ENCODE measurements at places on chromosomes 3 and 15. TPM values are rescaled to one million over a fixed set of nuclear protein-coding genes. Genes with fewer than 3 reads are reported as not detected.

IL12A gene
- 14.5 TPM for total RNA-seq

- DNase-seq = no peak
Measured at GRCh38 chr3:79027593-79027992, 740.2 kb downstream of the ROBO1 start.

THBS1 gene
- 16.2 TPM for total RNA-seq

GPR62 gene
- under 0.01 TPM for total RNA-seq

DNA sequence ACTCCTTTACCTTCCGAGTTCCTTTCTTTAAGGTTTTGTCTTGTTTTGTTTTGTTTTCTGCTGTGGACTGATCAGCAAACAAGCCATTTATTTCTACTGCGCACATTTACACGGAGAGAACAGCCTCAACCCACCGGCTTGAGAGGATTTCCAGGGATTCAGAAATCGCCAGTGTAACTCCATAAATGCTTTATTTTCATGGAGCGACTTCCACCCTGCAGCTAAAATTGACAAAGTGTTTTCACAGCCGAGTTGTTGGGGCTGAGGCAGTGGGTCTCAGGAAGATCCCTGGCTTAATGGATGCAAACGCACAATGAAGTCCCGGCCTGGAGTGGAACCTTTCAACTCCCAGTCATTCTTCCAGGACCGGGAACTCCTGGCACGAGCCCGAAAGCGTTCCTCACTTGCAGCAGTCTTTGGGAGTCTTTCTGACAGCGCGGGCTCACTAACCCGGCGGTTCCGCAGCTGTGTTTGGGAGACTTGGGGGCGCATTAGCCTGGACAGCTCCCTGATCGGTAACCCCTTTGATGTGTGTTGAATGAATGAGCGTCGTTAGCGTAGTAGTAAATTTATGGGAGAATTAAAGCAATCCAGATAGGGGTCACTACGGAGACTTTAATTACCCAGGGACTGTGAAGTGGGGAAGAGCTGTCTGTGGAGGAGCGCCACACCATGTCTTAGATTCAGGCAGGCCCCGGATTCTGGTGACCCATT lies 785 bp upstream of the MYRIP start:
- DNase-seq = no peak

HGD gene
- total RNA-seq = not detected

DNA sequence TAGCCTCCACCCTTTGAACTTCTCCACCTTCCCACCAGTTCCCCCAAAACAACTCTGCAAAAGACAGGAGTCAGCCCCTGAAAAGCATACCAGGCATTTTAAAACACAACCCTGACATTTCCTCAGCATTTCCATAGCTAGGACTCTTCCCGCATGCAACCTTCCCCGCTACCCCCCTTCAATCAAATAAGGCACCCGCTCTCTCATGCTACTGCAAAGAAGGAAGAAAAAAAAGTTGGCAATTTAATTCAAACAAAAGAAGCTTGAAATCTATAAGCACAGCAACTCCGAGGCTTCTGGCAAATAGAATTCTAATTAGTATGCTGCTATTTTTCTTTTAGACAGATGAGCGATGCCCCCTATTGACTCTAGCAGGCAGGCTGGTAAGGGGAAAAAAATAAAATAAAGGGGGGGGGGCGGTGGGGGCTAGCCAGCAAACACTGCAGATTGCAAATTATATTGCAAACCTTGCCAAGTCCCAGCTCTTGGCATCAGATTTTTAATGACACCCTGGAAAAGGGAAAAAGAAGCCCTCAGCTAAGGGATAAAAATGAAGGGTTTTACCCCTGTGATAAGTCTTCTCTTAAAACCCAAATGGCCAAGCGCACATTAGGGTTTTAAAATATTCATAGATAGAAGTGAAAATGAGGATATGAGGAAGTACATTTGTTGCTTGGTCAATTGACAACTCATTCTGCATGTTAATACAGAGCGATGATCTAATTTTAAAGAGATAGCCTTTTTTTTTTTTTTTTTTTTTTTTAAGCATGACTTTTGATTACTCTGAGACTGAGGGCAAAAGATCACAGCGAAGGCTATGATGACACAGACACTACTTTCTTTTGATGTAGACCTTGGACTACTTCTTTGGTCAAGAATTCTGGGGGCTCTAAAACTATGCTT lies 255.2 kb downstream of the NR2F2 start:
- DNase-seq = no peak

DNA sequence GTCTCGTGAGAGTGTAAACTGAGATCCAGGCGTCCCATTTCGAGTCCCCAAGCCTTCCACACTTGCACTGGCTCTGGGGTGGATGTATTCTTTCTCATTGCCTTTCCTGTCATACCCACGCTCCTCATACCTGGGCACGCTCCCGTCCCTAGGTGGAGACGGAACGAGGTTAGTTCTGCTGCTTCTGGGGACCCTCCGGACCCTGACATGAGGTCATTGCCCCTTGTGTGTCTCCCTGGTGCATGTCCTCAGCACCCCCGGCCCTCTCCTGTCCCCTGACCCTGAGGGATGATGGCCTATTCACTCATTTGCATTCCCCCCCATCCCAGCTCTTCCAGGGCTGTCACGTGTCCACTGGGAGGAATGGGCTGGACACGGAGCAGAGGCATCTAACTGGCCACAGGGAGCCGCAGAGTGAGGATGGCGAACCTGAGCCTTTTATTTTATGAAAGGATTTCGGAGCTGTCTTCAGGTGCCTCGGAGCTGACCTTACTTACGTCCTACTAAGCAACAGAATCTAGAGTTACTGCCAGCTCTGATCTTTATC lies 8.2 kb downstream of the NIPA1 start:
- DNase-seq = no peak

DNA sequence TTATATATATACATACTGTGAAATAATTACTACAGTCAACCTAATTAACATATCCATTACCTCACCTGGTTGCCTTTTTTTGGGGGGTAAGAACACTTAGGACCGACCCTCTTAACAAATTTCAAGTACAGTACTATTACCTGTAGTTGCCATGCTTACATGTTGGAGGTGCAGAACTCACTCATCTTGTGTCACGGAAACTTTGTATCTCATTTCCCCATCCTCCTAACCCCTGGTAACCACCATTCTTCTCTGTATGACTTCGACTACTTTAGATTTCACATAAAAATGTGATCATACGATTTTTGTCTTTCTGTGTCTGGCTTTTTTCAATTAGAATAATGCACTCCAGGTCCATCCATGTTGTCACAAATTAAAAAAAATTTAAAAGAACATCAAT lies 55.5 kb upstream of the MELTF start:
- DNase-seq = no peak

BLOC1S6 gene
- total RNA-seq = 34.2 TPM

GOLGA6L7 gene
- total RNA-seq = not detected

GRCh38 chr3:160400702-160401150 lies 1.3 kb downstream of the SMC4 start:
- no peak for DNase-seq

DNA sequence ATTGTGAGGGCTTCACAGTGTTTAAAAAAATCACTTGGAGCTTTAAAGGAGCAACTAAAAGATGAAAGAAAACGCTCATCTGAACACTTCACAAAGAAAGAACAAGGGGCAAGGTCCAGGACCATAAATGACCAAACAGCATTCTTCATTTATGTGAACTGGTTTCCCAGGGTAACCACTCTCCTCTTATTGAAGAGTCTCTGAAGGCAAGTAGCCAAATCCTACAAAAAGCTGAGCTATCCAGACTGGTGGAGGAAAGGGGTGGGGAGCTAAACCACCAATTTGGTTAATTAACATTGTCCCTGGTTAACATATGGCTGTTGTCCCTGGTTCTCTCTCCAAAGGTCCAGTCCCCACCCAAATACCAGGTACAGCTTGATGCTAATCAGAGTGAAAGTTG lies 58.1 kb downstream of the OSBPL10 start:
- DNase-seq = no peak

DNA sequence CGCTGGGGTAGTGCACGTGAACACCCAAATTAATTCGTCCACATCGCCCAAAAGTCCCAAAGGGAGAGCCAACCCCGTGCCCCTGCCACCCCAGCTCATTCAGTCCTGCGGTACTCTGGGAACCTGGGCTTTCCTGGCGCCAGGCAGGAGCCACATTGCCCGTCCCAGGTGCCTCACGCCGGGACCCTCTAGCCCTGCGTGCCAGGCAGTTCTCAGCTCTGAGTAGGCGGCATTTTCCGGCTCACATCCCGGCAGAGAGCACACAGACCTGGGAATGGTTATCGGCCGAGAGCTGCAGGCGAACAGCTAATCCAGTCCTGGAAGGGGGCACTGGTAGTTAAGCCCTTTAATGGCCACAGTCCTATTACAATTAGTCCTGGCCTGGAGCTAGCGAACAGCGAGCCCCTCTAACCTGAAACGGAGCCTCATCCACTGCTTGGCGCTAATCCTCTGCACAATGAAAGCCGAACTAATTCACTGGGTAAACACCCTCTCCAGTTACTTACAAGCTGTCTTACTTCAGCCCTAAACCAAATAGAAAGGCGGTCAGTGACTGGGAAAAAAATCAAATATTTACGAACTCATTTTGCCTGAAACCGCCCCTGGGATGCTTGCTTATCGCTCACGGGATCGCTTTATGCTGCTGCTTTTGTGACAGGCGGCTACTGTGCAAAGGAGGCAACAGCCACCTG lies 254.6 kb upstream of the SOX14 start:
- DNase-seq = no peak

C2CD4A gene
- under 0.01 TPM for total RNA-seq

DNA sequence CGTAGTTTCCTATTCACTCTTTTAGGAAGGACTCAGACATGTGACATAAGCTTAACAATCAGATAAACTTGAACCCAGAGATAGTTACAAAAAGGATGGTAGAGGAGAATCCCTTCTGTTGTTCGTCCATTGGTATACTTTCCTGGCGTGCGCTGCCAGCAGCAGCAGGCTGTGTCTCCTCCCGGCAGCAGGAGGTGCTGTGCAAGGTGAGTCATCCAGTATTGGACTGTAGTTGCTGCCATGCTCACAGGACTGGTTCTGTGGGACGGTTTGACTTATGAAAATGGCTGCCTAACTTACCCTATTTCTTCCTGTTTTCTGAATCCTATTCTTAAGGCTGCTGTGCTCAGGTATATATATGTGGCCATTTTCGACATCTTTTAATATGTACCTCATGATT lies 253.4 kb upstream of the LRRC3B start:
- no peak for DNase-seq

DNA sequence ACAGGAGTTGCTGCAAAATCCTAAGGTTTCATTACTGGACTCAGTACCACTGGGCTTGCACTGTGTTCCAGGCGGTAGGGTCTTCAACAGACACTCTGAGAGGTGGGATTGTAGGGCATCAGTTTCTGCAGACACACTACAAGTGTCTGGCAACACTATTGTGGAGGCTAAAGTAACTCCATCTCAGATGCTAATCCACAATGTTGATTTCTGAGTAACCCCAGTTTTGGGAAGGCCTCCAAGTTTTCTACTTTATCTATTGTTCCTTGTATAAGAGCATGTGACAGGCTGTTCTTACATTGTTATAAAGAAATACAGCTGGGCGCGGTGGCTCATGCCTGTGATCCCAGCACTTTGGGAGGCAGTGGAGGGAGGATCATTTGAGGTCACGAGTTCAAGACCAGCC lies 2.5 kb upstream of the ABHD5 start:
- DNase-seq = no peak

DNA sequence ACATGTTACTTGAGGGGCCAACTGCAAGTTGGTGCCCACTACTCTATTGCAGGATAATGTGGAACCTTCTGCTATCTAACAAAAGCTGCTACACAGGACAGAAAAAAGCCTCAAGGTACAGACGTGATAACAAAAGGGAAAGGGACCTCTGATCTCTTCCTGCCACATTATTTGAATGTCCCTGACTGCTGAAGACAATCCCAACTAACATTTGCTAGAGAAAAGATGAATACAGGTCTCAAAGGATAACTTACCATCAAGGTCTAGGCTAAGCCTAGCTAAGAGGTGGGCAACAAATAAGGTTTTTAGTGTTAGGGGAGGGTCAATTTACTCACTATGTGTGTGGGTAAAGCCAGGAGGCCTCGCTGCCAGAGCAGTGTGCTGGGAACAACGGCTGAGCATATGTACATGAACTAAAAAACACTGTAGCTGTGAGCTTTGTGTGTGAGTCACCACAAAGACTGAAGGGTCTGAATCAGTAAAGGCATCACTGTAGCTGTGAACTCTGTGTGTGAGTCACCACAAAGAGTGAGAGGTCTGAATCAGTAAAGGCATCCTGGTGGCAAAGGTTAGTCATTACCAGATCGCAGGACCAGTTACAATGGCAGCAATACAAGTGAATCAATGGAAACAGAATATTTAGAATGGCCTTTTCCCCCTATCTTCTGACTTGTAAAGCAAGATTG lies 111.7 kb downstream of the LMLN start:
- peak; percentile 60 for DNase-seq

DNA sequence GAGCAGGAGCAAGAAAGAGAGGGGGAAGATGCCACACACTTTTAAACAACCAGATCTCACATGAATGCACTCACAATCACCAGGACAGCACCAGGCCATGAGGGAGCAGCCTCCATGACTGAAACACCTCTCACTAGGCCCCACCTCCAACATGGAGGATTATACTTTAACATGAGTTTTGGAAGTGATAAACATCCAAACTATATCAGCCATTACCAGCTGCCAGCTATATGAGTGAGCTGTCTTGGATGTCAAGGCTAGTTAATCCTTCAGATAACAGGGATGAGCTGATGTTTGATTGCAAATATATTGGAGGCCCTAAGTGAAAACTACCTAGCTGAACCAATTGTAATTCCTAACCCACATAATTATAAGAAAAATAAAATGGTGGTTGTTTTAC lies 108.4 kb upstream of the DCBLD2 start:
- DNase-seq = no peak

GRCh38 chr3:25448750-25449692 lies 21.0 kb downstream of the RARB start:
- DNase-seq = no peak

CYP1A1 gene
- total RNA-seq = 0.27 TPM

- DNase-seq = no peak
Measured at GRCh38 chr3:139310474-139310933, 33.3 kb upstream of the MRPS22 start.

ROPN1 gene
- not detected for total RNA-seq

GRCh38 chr15:43135351-43135750 lies 2.0 kb downstream of the TMEM62 start:
- no peak for DNase-seq

DNA sequence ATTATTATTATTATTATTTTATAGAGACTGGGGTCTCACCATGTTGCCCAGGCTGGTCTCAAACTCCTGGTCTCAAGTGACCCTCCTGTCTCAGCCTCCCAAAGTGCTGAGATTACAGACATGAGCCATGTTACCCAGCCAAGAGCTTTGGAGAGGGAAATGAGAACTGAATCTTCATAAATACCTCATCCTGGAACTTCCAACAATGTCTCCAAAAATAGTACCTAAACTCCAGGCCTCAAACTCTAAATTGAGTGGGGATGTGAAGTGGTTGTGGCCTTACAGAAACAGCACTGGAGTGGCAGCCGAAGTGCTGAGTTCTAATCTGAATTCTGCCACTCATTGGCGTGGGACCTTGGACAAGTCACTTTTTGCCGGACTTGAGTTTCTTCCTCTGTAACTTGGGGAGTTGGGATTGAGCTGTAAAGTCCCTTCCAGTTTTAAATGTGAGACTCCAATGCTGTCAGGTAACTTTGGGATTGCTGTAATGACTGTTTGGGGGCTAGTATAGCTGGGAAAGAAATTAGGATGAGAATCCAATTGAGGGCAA lies 10.0 kb upstream of the SRP14 start:
- DNase-seq = no peak

All from hematopoietic multipotent progenitor cell (in vitro differentiated cells).